ENCODE measurements at places on chromosomes 4 and X. TPM values are rescaled to one million over a fixed set of nuclear protein-coding genes. Genes with fewer than 3 reads are reported as not detected.
A peak's percentile ranks its signal among the peaks of the same experiment; 100 is the strongest.

KLKB1 gene
- total RNA-seq, result 0.15 TPM

DNA sequence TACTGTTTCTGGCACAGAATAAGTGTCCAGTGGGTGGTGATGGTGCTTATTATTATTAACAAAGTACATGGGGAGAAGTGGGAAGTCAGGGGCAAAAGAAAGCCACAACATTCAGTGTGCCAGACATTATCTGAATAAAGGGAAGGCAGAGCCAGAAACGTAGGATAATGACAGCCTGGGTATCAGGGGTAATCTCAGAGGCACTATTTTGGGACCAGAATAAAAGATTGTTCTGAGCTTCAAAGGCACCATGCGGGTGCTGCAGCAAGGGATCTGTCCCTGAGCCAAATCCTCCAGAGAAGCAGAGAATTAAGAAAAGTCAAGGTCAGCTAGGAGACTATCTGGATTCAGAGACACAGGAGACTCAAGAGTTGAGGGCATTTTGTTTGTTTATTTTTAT, 328.8 kb upstream of the GATB start:
- DNase-seq, result no peak

GRCh38 chr4:8229331-8229975, 30.4 kb downstream of the SH3TC1 start:
- no peak for DNase-seq

DNA sequence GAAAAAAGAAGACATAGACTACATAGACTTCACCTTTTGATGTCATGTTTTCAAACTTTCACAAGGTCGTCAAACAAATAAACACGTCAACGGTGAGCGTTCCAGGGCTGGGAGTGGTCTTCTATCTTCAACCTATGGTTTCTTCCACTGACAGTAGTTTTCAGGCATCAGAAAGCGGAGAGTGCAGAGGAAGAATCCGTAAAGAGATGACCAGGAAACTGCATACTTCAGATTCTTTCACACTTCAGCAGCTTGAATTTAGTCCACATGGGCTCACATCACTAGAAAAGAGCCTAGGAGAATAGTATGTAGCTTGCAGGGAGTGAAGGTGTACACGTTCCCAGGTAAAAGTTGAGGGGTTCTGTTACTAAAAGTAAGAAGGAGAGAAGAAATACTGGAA, 58.5 kb downstream of the NPY1R start:
- no peak for DNase-seq

DNA sequence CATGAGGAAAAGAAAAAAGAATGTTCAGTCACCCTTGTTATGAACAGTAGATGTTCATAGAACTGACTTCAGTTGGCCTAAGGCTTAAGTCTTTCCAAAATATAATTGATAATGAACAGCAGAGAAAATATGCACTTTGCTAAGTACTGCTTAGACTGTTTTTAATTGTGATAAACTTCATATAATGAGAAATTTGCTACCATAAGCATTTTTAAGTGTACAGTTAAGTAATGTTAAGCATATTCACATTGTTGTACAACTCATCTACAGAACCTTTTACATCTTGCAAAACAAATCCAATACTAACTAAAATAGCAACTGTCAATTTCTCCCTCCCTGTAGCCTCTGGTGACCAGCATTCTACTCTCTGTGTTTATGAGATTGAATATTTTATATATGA, 792.2 kb upstream of the LCORL start:
- no peak for DNase-seq

- DNase-seq, result peak; percentile 64
These were observed 2.7 kb downstream of the FAT4 start for GRCh38 chr4:125317525-125317877.

DNA sequence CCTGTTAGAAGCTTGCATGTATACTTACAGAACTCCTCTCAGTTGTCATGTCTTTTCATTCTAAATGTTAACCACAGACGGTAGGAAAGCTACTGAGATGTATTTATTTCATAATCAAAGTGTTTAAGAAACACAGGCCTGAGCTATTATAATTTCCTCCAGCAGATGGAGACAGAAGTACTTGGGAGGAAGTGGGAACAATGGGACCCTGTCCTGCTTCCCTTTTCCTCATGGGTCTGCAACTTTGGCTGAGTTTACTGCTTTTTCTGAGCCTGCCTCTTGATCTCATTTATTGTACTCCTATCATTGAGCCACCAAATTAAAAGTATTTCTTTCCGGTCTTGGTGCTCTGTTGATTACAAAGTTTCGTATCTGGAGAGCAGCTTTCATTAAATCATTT, 67.7 kb upstream of the SPANXN2 start:
- DNase-seq, result no peak

- DNase-seq, result peak; percentile 61
These were observed 37.6 kb upstream of the SHISA3 start for GRCh38 chr4:42359711-42360110.

DNA sequence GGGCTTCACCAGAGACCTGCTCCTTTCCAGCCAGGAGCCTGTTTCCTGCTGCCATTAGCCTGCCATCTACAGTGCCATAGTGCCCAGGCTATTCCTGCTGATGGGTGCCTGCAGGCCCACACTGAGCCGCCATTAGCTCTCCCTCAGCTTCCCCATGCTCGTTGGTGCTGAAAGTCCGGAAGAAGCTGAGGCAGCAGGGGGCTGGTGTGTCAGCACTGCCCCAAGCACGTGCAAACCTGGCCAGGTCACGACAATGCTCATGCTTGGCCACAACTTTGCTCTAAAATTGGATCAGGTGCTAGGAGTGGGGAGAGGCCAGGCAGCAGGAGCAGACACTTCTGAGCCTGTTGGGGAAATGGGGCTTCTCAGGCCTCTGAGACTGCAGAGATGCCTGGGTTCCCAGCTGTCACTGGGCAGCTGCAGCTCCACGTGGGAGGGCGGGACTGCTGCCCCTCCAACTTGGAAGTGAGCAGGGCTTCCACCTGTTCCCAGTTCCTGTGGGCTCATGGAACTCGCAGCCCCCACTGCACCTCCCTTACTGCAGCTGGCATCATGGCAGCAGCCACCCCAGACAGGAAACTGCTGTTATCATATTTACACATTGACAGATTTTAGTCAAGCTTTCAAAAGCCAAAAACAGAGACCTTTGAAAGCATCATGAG, 913.9 kb downstream of the FSTL5 start:
- no peak for DNase-seq

All from left lung (tissue), 14 donors.